KG1 (cell line): ENCODE measurements at places on chromosomes 1 and 21.
A peak's percentile ranks its signal among the peaks of the same experiment; 100 is the strongest.

DNA sequence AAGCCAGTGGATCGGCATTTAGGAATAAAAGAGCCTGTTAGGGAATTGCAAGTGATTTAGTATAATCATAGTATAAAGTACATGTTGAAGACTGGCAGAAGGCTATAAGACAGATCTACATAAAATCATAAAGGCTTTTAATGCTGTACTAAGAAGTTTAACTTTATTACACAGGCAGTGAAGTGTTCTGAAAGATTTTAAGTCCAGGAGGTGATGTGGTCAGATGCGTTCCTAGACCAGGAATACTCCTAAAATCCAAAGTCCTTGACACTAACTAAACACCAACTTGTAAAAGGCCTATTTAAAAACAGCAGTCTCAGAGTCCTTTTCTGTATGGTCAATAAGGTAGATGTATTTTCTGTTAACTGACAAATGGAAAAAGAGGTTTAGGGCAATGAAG, 57.0 kb downstream of the KIFAP3 start:
- no peak for DNase-seq

DNA sequence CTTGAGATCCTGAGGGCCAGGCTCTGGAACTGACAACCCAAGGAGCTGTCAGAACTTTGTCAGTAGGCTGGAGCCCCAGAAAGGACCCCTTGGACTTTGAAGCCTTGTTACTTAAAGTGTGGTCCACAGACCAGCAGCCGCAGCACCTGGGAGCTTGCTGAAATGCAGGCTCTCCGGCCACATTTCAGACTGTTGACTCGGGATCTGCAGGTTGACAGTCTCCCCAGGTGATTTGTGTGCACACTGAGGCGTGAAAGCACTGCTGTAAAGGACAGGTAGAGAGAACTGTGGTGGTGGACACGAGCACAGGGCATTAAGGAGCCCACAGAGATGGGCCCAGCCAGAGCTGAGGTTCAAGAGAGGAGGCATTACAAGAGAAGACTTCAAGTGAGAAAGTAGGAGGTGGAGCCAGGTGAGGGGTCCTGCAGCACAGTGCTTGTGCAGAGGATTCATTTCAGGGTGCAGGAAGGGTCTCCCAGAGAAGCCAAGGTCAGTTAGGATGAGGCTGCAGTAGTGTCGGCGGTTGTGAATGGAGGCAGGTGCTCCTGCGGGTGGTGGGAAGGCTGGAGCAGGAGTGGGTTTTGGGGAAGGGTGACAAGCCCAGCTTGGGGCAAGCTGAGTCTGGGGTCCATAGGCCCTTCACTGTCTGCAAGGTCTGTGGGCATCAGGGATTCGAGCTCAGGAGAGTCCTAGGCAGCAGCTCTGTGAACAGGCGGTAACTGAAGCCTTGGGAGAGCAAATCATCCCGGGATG, 4.6 kb downstream of the HYI start:
- no peak for DNase-seq

- DNase-seq, result no peak
Measured at GRCh38 chr1:182718311-182718710, 33.9 kb upstream of the RGS8 start.

DNA sequence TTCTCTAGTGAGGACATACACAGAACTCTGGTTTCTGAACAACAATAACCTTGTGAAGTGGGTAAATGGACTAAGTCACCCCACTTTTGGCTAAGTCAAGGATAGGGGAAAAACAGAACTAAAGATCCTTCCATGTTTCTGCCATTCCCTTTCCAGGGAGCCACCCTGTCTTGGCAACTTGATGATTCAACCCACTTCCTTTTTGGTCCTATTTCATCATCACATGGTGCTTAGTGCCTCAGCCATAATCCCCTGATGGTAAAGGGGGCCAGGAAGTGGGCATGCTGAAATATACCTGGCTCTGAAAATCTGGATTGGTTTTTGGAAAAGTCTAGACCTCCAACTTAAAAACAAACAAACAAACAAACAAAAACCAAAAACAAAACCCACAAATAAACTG, 206.4 kb upstream of the FOXD3 start:
- DNase-seq, result no peak

GRCh38 chr1:66415866-66416265, 118.1 kb upstream of the SGIP1 start:
- DNase-seq, result no peak

DNA sequence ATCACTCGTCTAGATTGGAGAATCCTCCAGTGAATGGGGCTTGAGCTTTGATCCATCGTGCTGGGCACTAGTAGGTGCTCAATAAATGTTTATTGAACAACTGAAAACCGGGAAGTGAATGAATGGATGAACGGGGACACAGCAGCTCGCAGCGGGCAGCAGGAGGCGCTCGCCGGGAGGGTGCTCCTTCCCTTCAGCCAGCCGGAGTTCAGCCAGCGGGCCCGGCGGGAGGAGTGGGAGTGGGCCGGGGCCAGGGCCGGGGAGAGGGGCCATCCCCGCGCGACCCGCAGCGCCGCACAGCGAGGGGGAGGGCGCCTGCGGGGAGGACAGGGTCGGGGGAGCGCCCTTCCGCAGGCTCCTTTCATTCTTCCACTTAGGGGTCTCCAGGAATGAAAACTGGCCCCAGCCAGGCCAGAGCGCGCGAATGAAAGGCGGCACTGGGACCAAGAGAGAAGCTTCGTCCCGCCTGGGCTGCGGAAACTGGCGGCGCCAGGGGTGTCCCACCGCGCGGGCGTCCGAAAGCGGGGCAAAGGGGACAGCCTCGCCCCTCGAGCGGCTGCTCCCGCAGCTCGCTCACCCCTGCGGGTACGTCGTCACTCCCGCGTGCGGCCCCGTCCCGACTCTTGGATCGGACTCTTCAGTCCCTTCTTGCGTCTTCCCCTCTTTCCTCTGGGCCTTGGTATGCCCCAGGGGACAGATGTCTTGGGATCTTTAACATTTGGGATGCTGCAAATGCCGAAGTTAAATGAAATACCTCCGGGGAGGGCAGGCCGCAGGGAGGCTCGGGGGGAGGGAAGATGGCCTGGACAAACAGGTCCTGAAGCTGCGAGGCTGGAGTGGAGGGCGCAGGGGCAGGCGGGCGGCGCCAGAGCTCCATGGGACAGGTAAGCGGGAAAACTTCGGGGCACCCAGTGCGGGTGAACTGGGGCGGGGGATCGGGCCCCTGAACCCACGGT, 3.6 kb upstream of the INAVA start:
- DNase-seq, result no peak

- DNase-seq, result peak; percentile 79
Measured at GRCh38 chr21:36297938-36298572, 21.9 kb upstream of the MORC3 start.

DNA sequence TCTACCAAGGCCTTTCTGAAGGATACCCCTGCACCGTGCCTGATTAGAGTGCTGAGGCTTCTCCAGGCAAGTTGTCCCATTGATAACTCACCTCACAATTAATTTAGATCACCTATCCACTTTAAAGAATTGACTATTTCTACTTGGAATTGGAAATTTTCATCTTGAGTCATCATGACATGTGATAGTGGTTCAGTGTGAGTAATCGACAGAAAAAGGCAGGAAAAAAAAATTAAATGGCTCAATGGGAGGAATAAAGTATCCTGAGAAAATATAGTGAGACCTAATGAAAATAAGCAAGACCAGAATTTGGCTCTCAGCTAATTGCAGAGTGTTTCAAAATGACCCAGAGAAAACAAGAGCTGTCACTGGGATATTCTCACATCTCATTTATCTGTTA, 222.4 kb upstream of the C8B start:
- no peak for DNase-seq

GRCh38 chr1:47298025-47298699, 15.8 kb downstream of the STIL start:
- no peak for DNase-seq

DNA sequence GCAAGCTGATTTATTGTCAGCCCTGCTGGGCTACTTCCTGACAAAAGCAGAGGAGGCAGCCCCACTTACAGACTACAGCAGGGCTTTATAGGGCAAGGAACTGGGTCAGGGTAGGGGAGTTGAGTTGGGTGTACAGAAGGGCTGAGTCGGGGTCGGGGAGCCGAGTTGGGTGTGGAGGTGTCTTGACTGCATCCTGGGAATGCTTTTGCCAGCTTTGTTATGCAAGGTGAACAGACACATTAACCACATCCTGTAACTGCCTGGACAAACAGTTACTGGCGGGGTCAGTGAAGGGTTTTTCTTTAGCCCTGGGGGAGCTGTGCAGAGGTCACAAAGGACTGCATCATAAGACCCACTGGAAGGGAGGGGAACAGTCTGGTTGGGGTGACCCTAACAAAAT, 39.1 kb upstream of the GBP5 start:
- DNase-seq, result no peak

DNA sequence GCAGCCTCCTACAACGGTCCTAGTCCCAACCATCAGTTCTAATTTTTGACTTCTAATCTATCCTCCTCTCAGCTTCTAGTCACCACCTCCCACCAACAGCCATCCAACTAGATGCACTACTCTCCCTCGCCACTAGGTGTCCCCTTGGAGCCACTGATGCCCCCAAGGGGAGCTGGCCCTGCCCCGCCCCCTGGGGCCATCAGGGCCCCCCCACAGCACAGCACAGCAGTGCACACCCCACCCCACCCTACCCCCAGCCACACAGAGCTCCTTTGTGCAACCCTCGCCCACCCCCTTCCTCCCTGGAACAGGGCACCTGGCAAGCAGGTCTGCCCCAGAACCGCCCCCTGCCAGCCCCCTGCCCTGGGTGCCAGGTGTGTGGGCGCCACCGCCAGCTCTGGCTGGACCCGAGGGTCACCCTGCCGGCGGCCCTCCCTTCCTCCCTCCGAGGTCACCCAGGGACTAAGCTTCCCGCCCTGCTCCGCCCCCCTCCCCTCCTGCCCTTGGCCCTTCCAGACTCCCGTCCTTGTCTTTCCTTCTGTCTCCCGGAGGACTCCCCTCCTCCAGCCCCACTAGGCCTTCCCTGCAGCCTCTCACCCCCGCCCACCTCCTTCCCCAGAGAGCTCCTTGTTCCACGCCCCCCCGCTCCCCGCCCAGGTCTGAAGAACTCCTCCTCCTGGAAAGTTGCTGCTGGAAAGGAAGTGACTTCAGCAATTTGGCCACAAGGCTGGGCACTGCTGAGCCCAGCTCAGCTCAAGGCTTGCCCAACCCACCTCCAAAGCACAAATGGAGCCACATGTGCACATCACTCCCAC, 47.0 kb downstream of the AHDC1 start:
- peak; percentile 57 for DNase-seq

- DNase-seq, result no peak
Measured at GRCh38 chr1:236257216-236257615, 24.5 kb downstream of the ERO1B start.

- DNase-seq, result no peak
Measured at GRCh38 chr21:34215911-34216717, 142.7 kb downstream of the MRPS6 start.

DNA sequence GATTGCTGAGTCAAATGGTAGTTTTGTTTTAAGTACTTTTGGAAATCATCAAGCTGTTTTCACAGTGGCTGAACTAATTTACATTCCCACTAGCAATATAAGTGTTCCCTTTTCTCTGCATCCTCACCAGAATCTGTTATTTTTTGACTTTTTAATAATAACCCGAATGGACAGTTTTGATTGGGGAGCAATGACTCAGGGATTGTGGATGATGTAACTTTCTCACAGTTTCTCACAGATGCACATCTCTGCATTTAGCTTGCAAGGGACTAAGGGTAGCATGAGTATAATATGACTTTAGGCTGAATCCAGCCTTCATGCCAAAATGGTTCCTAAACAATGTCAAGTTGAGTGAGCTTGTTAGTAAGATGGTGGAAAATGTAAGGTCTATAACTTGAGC, 90.2 kb downstream of the C4BPA start:
- no peak for DNase-seq

DNA sequence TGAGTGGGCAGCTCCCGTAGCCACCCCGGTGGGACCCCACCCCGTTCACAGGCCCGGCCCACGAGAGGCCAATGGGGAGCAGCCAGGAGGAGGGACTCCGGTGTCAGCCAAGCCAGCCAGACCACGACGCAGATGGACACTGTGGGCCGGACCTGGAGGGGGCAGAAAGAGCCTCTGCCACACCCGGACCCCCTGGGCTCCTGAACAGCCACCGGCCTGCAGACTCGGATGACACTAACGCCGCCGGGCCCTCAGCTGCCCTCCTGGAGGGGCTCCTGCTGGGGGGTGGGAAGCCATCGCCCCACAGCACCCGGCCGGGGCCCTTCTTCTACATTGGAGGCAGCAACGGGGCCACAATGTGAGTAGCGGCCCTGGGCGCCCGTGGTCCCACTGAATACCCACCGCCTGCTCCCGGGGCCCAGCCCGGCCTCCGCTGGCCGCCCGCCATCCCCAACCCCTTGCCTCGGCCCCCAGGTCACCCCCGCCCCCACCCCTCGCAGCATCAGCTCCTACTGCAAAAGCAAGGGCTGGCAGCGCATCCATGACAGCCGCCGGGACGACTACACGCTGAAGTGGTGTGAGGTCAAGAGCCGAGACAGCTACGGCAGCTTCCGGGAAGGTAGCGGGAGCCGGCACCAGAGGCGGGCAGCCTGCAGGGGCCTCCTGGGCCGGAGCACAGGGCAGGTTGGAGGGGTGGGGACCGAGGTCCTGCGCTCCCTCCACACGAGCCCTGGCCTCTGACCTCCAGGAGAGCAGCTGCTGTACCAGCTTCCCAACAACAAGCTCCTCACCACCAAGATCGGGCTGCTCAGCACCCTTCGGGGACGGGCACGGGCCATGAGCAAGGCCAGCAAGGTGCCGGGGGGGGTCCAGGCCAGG, 6.5 kb downstream of the TTLL10 start:
- no peak for DNase-seq

DNA sequence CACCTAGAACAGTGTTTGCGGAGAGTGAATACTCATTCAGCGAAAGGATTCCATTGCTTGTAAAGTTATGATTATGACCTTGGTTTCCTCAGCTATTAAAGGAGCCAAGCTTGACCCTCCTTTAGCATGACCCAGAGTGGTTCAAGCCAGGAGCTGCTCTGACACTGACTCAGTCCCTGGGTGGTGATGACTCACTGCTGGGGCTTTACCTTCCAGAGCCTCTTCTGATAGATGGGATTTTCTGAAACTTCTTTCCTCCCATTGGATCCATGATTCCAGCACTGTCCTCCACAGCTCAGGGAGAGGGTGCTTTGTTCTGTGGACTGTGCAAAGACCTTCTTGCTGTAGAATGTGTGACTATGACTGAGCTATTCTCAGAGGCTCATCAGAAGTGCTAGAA, 77.4 kb downstream of the S1PR1 start:
- no peak for DNase-seq

DNA sequence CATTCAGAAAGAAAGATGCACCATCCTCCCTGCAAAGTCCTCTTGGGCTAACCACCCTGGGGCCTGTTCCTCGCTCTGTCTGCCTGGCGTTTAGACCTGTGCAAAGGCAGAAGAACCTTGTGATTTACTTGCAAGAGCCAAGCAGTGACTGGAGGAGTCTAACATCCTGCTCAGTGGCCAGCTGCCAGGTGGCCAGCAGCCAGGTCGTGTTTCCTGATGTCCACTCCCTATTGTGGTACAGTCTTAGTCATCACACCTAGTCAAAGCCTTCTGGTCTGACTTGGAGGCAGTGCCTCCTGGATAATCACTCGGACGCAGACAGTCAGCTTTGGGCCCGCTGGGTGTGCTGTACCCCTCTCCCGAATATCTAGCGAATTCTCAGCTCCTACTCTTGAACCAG, 118.1 kb downstream of the PGBD5 start:
- no peak for DNase-seq

GRCh38 chr21:35274923-35275322, 225.8 kb upstream of the RUNX1 start:
- DNase-seq, result no peak
